ENCODE measurements at places on chromosomes 4 and X.

DNA sequence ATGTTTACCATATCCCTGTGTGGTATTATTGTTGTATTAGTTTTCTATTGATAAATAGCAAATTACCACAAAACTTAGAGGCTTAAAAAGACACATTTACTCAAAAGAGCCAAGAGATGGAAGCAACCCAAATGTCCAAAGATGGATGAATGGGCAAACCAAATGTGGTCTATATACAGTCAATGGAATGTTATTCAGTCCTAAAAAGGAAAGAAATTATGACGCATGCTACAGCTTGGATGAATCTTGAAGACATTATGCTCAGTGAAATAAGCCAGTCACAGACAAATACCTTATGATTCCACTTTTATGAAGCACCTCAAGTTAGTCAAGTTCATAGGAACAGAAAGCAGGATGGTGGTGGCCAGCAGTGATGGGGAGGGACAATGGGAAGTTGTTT lies 144.7 kb downstream of the QDPR start:
- no peak for DNase-seq

- DNase-seq, result no peak
Measured at GRCh38 chr4:147842573-147842972, 110.7 kb downstream of the ARHGAP10 start.

GRCh38 chr4:89657931-89658700 lies 178.8 kb downstream of the SNCA start:
- peak; percentile 11 for DNase-seq

DNA sequence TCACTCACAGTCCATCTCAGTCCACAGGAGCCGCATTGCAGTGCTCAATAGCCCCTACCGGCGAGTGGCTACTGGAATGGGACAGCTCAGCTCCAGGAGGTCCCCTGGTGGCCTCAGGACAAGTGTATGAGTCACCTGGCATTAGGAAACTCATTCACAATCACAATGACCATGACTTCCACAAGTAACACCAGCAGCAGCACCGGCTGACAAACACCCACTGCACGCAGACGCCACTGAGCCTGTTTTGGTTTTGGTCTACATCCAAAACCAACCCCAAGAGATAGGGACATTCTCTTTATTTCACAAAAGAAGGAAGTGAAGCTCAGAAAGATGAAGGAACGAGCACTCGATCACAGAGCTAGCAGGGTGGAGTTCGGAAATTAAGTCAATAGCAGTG lies 8.1 kb downstream of the JAKMIP1 start:
- DNase-seq, result no peak

DNA sequence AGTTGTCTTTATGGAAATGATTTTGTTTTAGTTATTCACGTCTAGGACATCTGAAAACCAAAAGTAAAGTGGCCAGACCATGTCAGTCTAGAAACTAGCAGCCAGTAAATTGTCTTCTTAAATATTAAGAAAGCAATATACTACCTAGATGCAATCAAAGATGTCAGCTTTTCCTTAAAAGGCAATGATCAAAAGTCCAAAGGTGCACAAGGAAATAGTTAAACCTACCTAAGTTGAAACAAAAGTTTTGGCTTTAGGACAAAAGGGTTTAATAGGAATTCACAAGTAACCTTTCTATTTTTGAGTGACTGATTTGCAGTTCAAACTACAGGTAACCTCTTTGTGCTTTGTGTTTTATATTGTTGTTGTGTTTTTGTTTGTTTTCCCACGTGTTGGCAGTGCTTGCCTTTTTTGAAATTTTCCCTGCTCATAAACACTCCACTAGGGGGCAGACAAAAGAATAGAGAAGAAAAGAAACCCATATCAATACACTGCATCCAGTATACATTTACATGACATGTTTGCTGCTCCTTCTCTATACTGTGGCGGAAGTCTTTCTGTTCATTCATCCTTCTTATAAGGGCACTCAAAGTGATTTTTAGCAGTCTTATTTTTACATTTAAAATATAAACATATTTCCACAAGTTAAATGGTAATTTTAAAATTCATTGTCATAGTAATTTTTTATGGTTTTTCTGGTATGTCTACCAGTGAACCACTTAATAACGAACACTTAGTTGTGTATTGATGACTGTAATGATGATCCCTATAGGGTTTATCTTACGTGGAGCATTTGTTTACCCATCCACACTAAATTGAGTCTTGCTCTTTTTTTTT lies 62.7 kb downstream of the GAB1 start:
- DNase-seq, result peak; percentile 66

DNA sequence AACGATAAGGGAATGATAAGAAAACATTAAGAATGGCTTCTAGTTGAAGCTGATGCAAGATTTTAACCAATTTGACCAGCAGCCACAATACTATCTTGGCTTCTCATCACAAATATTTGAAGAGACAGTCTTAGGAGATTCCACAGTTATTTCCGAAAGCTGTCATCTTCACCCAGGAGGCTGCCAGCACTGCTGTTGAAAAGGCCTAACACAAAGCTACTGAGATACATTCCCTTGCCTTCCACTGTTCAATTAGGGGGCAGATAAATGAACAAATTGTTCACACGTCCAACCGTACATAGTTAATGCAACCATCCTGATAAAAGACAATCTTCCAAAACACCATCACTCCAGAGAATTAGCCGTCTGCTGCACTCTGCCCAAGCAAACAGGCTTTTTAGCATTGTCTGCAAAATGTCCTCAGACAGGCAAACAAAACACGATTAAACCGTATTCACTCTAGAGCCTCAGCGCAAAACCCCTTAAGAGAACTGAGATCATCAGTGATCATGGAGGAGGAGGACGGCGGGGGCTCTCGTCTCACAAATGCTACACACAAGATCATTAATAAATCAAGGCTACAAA lies 189.8 kb upstream of the PSAPL1 start:
- no peak for DNase-seq

DNA sequence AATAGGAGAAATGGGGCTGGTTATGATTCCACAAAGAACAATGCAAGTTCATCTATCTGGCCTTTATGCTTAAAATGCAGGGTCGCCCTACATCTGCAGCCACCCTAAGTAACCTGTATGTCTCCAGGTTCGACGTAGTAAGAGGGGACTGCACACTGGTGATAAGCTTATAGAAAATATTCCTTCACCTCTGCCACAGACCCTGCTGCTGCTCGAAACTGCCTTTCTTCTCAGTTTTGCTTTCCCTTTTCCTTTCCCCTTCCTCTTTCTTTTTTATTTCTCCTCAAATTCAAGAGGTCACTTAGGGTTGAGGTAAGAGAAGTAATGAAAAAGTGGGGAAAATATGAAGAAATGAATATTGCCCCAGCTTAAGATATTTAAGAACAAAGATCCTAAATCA lies 123.5 kb downstream of the DCHS2 start:
- DNase-seq, result no peak

- DNase-seq, result no peak
Measured at GRCh38 chr4:89356086-89356485, 48.5 kb upstream of the GPRIN3 start.

DNA sequence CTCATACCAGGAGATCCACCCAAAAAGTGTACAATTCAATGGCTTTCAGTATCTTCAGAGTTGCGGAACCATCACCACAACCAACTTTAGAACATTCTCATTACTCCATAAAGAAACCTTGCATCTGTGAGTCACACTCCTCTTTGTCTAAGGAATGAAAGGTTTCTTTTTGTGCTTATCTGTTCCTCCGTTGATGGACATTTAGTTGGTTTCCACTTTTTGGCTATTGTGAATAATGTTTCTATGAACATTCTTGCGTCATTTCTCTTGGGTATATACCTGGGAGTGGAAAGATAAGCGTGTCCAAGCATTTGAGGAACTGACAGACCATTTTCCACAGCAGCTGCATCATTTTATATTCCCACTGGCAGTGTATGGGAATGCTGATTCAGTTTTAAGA lies 10.6 kb downstream of the FAM184B start:
- DNase-seq, result no peak

- peak; percentile 25 for DNase-seq
Measured at GRCh38 chrX:27336466-27337091, 126.6 kb downstream of the PPP4R3C start.

GRCh38 chr4:168739886-168740285 lies 243.0 kb downstream of the PALLD start:
- DNase-seq, result no peak

DNA sequence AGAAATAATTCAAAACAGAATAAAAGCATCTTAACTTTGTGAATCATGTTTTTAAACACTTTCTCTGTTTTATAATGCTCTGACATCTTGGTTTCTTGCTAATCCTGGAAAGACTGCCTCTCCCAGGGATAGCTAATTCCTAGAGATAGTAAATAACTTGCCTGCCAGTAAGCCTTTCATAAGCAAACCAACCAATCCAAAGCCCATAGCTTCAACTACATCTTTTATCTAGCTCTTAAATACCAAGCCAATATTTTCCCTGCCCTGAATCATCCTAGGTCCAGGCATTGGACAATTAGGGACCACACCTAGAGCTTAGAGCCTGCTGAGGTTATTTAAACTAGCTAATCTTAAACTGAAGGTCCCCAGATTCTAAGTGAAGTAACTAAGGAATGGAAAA lies 223.7 kb upstream of the DIPK2B start:
- DNase-seq, result no peak

DNA sequence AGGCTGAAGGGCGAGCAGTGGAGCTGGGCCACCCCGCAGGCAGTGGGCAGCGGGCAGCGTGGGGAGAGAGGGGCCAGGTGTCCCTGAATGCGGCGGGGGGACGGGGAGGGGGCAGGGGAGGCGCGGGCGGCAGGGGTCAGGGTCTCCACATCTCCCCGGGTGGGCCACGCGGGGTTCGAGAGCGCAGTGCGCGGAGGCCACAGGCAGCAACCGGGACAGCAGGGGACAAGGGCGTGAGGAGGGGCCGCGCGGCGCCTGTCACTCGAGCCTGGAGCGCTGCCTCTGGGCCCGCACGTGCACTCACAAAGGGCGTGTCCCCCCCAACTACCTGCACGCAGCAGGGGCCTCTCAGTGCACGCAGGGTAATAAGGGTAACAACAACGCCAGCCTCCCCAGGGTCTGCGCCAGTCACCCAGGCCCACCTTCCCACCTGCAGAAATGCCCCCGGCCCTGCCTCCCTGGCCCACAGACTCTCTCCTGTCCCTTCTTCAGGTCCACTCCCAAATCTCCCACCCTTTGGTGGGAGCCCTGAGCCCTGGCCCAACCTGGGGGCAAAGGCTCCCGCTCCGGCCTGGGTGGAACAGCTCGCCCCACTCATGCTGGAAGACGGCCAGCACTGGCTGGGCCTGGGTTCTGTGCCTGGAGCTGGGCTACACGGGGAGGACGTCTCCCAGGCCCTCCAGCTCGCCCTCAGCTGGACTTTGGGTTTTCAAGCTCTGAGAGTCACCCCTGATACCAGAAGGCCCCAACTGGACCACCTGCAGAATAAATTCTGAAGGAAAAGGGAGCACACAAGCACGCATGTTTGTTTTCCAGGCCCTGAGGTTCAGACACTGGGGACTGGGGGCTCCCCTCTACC lies 53.2 kb downstream of the ZFYVE28 start:
- no peak for DNase-seq

DNA sequence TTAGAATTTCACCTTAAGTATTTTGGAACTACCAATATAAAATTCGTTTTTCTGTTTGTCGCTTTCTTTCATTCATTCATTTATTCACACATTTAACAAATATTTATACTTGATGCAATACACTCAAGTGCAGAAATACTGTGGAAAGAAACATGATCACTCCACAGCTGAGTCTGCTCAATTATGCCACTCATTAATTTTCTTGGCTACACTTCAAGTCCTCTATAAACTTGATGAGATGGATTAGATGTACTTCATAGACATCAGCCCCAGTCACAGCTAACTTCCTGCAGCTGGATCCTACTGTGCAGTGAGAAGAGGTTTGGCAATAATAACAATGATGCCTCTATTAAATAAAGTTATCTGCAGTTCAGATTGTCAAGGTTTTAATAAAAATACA lies 208.1 kb downstream of the PDGFC start:
- DNase-seq, result no peak

GRCh38 chr4:8355864-8356565 lies 84.5 kb downstream of the ACOX3 start:
- no peak for DNase-seq

- no peak for DNase-seq
Measured at GRCh38 chr4:170420255-170420693, 330.5 kb upstream of the AADAT start.

GRCh38 chr4:22703912-22704311 lies 11.2 kb downstream of the GBA3 start:
- DNase-seq, result no peak

Data from small intestine (tissue), 16 donors.